ENCODE measurements at places on chromosomes 5 and 9.

DNA sequence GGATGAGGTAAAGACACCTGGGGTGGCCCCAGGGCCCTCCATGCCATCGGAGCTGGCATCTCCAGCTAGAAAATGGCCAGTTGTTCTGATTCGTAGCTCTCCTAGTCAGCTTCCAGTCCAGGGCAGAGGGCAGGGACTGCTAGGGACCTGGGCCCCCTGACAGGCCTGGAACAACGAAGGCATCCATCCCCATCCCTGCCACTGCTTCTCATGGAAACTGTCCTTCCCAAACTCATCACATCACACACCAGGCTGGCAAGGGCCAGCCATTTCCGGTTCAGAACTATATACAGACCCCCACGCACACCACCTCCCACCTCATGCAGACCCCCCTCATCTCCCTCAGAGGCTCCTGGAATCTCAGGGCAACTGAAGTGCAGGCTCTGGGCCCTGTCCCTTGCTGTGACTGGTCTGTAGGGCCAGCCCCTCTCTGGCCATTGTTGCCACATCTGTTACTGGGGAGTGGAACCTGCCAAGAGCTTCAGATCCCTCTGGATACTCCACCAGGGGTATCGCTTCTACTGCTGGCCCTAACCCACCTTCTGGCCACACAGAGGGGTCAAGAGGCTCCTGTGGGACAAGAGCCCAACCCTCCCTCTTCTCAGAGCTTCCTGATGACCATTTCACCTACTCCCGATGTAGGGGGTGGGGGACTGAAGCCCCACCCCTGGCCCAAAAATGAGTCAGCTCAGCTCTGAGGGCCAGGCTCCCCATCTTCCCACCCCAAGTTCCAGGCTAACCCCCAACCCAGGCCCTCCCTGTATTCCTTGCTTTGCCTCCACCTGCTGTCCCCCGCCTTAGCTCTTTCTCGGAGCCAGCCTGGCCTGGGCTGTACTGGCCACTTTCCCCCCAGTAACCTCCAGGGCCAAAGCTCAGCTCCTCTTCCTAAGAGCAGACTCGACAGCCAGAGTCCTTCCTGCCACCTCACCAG lies 1.2 kb upstream of the MZB1 start:
- DNase-seq, result no peak

- DNase-seq, result no peak
These were observed 4.0 kb downstream of the RGS7BP start for GRCh38 chr5:64509828-64510227.

DNA sequence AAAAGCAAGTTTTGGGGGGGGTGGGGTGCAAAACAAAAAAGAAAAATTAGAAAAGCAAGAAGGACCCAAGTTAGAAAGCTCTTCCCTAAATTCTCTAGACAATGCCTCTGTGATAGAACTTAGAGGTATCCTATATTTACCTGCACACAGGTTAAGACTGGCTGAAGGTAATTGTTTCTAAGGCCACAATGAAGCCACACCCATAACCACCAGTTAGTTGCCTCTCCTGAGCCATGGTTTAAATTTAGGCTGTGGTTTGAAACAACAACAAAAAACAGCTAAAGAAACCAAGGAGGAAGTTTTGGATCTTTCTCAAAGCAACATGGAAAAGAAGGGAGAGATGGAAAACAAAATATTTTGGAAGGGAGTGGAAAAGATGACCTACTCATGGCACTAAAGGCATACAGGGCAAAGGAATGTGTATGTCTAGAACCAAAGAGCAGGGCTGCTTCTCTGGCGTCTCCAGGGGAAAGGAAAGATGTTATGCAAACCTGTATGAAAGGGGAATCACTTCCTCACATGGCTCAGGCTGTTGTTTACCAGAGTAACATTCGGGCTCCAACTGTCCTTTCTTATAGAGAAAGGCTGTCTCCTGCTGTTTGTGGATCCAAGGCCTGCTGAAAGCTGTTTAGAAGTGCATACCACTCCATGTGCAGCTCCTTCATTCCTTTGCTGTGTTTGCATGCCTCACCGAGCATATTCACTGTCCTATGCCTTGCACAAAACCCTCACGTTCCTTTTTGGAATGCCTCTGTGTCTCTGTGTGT lies 408.9 kb upstream of the MPDZ start:
- DNase-seq, result no peak

- no peak for DNase-seq
These were observed 419.0 kb upstream of the NUDT12 start for GRCh38 chr5:103981592-103981991.

GRCh38 chr5:57172466-57173318 lies 1.2 kb upstream of the GPBP1 start:
- no peak for DNase-seq

DNA sequence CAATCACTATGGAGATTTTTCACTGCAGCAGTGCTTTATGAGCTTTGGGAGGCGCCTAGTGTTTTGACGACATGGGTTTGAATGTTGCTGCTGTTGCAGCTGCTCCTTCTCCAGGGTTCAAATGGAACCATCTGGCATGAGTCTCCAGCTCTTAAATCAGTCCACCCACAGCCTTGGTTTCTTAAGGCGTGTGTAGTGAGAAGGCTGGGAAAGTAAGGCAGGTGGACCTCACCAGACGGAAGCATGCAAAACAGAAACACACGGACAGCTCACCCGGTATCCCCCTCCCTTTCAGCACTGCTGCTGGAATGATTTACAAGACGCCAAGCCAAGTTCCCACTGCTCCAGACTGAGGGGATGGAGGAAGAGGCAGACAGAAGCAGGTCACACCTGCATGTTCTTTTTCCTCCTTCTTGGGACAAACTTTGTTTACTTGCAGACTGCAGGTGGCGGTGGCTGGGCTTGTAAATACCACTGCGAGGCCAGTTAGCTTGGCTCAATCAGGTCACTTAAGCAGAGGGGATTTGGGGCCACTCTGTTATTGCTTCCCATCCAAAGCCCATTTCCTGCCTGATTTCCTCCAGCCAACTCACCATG lies 47.4 kb downstream of the ADAM19 start:
- no peak for DNase-seq

DNA sequence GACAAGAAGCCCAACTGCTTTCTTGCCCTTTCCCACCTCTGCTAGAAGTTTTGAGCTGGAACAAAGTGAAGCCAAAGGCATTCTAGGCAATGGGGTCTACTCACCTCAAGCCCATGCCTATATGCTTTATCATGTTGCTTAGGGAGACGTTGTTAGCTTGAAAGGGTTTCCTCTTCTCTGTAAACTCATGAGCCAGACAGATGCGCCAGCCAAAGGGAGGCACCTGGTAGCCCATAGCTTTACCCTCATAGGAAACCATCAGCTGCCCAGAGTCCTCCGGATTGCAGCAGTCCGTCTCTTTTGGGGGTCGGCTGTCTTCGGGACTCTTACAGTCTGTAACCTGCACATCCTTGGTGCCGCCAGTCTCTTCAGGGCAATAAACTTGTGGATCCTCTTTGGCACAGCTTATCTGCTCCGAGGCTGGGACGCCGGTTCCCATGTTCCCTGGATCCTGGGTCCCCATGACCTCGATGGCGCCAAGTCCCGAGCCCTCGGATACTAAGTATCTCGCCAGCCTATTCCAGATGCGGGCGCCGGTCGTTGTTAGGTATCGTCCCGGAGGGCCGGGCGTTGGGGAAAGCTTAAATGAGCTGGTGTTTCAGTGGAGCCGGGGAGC lies 678 bp downstream of the GBA2 start:
- DNase-seq, result no peak

DNA sequence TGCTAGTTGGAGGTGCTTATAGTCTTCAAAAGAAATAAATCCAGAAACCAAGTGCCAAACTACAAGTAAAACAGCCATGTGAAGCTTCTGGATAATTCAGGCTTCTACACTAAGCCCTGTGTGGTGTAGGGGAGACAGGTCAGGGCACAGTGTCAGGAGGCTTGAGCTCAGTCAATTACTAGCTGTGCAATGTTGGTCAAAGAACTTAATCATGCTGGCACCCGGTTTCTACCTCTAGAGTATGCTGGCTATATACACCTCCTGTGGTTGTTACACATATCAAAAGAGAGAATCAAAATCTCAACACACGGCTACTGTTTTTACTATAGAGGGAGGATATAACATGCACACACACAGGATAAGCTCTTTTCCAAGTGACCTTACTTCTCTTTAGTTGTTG lies 469.7 kb upstream of the ZNF462 start:
- no peak for DNase-seq

GRCh38 chr5:179257176-179257682 lies 88.0 kb downstream of the ADAMTS2 start:
- DNase-seq, result no peak

DNA sequence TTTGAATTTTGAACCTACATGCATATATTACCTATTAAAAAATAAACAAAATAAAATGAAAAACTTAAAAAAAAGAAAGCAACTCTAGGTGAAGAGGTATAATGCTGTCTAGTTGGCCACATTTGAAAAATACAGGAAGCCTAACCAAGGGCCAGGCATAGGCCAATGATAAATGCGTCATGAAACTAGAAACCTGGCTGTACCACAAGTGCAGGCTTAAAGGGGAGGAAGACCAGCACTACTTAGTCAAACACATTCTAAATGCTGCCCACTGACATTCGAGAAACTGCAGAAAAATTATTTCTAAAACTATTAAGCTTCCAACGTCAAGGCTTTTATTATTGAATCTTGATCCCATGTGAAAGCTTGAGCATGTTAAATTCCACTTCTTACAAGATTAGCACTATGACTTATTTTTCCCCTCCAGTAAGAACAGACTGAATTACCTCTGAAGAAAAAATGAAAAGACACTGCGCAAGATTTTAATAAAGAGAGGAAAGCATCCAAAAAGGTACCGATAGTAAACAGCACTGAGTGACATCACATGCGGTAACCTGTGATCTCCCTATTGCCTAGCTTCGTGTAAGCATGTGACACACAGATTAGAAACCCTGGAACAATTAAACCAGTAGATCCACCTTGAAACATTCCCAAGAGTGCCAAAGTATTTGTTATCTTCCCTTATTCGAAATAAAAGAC lies 16.2 kb downstream of the CDC14B start:
- no peak for DNase-seq

DNA sequence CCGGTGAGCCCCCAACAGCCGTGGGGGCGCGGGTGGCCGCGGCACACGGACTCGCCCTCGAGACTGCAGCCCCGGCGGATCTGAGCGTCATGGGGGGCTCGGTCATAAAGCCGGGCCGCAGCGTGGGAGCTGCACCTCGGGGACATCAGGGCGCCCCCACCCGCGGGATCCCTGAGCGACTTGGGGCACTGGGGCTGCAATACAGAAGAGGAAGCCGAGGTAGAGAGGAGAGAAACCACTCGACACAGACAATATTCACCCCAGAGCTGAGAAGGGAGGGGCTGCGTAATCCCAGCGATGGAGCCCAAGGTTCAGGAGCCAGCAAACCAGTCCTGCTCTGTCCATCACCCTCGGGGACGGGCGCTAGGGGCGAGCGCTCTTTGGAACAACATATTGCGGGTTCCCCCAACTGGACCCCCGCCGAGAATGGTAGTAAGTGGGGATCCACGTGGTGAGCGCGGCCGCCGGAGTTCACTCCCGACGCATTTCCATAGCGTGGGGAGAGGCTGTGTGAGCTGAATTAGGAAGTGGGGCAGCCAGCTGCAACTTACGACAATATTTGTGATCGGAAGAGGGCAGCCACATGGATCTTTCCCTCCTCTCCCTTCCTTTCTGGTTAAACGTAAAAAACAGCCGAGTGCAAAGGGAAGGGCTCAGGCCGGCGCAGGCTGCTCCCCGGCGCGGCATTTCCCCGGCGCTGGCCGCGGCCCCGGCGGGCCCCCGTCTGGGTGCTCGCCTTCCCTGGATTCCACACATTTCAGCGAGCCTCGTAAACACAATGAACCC lies 9.9 kb downstream of the PTCH1 start:
- no peak for DNase-seq

DNA sequence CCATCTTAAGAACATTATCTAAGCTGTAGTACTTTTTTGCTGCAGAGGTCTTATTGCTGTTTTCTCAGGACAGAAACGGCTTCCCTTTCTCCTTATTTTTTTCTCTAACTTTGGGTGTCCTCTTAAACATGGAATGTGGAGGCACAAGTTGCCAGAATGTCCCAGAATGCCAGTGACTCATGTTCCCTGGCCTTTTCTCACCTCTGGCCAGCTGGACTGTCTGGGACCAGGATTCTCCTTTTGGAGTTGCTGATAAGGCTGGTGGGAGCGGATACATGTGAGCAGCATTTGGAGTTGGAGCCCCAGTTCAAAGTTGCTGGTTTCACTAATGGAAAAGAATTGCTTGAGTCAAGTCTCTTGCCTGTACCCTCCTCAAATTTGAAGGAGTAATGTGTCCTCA lies 112.8 kb downstream of the ARHGAP26 start:
- DNase-seq, result no peak

DNA sequence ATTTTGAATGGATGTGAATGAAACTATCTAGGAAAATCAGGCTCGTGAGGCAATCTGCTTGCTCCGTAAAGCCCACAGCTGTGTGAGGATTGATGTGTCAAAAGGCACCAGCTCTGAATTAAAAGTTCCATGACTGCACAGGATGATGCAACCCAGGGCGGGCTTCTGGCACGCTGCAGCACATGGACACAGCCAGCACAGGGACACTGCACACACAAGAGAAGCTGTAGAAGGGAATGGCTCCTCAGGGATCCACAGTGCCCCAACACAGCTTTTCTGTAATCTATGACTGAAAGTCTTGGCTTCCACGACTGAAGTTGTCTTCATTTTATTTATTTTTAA lies 151.0 kb downstream of the GCNT1 start:
- DNase-seq, result no peak

GRCh38 chr9:13027879-13028278 lies 251.6 kb downstream of the MPDZ start:
- no peak for DNase-seq

DNA sequence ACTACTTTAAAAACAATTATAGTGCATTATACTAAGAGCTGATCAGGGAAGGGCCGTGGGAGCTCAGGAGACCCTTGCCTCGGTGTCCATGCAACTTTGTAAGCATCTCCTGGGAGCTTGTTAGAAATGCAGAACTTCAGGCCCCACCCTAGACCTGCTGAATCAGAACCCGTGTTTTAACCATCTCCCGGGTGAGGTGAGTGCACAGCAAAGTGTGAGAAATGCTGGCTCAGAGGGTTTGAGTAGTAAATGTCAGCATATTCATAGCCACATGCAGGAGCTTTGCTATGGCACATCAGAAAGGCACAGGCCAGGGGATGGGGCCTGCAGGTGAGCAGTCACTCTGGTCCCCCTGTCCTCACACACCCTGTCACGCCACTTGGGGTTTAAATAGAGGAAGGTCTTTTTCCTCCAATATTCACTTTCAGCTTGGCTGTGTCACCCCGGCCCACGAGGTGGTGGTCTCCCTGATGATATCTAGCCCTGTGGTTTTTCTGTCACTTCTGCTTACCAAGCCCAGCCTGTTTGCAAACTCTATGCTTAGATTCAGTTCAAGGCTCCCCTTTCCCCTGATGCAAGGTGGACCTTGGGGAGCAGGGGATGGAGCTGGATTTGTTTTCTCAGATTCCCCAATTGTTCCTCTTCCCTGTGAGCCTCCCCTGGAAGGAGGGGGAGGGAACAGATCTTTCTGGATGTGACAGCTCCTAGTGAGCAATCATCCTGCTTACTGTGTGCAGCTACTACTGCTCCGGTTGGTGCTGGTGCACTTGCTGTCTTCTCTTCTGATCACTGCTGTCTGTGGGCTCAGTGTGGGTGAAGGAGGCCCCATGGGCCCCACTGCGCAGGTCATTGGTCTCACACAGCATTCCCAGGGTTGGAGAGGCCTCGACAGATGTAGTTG lies 51.8 kb upstream of the TGFBR1 start:
- DNase-seq, result no peak

- no peak for DNase-seq
These were observed 219.2 kb downstream of the EBF1 start for GRCh38 chr5:158880483-158881001.

GRCh38 chr9:134994926-134995791 lies 77.4 kb upstream of the FCN1 start:
- no peak for DNase-seq
